RPMI7951 (cell line): ENCODE measurements at places on chromosomes 3 and 15. TPM values are rescaled to one million over a fixed set of nuclear protein-coding genes. Genes with fewer than 3 reads are reported as not detected.

GRCh38 chr3:20516311-20516710, 330.3 kb upstream of the SGO1 start:
- DNase-seq, result no peak

GRCh38 chr3:42501321-42501680, 1.1 kb upstream of the VIPR1 start:
- DNase-seq, result no peak

DNA sequence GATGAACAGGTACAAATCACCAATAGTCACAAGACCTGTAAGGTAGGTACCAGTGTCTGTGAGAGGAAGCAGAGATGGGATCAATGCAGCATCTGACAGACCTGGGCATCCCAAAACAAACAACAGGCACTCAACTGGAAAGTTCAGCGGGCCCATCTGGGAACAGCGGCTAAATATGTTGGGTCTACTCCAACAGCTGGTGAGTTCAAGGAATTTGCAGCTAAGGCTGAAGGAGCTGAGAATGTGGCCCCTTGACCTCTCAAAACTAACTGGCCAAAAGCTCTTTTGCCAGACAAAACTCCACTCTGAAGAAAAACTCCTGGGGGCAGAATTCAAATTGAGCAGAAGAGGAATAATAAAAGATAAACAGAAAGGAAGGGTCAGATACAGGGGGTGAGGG, 24.4 kb downstream of the AVEN start:
- peak; percentile 68 for DNase-seq

GRCh38 chr3:140686948-140687347, 9.1 kb downstream of the TRIM42 start:
- DNase-seq, result no peak

DNA sequence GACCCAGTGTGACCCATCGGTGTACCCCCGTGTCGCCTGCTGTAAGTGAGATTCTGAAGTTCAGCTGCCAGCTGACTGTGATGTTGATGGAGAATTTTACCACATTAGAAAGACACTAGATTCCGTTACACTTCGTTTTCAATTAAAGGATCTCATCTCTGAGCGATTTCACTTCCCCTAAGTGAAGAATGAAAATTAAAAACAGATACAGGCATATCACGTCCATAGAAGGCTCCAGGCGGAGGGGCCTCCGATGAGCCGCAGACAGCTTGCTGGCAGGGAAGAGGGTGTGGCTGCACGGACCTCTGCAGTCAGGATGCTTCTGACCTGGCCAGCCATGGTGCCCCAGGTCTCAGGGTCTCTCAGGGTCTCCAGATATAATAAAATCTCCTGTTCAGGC, 6.6 kb upstream of the CPN2 start:
- DNase-seq, result no peak

DNA sequence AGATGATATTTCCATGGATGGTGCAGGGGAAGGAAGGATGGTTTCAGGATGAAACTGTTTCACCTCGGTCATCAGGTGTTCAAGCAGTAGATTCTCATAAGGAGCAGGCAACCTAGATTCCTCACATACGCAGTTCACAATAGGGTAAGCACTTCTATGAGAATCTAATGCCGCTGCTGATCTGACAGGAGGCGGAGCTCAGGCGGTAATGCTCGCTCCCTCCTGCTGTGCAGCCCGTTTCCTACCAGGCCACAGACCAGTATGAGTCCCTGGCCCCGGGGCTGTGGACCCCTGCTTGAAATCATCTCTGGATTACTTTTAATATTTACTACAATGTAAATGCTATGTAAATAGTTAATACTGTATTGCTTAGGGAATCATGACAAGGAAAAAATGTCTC, 241.8 kb downstream of the ROBO2 start:
- DNase-seq, result no peak

GRCh38 chr3:100545371-100545770, 53.0 kb downstream of the TMEM45A start:
- no peak for DNase-seq

GRCh38 chr3:87200060-87200647, 27.0 kb upstream of the CHMP2B start:
- DNase-seq, result no peak

DNA sequence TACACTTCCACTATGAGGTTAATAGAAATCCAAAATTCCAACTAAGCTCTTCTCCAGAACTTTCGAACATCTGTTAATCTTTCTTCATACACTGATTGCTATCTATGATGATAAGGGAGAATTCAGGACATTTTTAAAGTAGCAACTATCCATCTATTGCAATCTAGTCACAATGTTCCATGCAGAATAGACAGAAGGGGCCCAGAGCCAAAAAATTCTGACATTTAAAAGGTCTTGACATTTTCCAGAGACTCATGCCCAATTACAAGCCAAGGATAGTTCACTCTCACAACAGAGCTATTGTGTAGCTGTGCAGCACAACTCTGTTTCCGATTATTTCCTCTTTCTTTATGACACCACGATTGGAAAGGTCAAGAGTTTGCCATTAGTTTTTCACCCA, 999.7 kb upstream of the ALCAM start:
- peak; percentile 36 for DNase-seq

DNA sequence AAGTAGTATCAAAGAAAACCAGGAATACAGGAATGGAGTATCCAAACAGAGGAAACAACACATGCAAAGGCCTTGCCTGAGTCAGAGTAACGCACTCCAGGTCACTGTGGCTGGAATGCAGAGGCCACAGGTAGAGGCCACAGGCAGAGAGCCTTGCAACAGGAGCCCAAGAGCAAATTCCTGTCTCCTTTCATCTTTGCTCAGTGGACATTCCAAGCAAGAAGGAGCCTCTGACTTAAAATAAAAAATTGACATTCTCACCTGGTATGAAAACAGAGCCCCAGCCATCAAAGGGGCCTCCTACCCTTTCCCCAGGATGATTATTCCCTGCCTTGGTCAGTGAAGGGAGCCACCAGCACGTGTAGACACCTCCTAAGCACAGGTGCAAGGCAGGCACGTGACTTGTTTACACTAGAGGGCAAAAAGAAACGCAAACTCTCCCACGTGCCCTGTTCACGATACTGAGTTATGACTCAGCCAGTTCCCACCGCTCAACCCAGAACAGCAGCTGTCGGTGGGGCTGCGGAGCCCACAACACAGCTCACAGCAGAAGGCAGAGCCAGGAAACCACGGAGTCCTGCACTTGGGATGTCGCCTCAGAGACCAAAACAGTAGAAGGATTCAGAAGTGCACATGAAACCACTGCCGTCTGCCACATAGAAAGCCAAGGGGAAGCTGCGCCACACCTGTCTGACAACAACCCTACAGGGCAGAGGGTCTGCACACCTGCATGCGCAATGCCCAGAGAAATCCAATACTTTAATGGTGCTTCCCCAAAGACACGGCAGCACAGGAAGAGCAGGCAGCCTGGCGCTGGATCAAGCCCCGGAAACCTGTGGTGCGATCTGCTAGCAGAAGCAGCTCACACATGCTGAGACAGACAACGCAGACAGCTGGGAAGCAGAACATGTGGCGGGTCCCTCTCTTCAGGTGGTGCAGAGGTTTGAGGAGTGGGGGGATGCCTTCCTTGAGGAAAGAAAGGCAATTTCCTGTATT, 52.1 kb downstream of the ITGB5 start:
- peak; percentile 73 for DNase-seq

DNA sequence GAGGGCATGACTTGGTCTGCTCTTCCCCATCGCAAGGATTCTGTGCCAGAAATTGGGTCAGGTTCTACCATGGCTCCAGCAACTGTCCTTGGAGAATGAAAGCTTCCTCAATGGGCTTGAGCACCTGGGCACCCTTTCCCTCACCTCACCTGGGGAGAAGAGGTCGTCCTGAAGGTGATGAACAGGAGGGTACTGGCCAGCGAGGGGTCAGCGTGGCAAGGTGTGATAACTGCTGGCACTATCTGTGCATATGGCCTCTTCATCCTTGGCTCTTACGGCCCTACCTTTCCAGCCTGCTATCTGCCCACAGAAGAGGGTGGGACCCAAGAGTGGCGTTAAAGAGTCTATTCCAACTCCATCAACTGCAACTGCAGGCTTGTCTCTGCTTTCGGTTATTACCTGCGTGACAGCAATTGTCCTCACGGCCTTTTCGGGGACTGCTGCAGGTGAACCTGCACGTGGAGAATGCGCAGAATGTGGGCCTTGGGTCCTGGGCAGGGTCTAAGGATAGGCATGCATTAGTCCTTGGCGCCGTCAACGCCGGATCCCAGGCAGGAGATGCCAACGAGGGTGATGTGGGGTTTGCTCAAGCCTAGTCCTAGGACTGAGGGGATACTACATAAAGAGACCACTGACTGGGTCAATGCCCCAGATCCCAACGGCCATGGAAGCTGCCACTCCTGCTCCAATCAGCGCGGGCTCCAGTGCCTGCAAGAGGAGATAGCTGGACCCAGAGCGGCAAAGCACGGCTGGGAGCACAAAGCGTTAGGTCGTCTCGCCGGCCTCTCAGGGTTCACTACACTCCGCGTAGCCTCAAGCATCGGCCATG, 625 bp upstream of the RBM15B start:
- no peak for DNase-seq

DNA sequence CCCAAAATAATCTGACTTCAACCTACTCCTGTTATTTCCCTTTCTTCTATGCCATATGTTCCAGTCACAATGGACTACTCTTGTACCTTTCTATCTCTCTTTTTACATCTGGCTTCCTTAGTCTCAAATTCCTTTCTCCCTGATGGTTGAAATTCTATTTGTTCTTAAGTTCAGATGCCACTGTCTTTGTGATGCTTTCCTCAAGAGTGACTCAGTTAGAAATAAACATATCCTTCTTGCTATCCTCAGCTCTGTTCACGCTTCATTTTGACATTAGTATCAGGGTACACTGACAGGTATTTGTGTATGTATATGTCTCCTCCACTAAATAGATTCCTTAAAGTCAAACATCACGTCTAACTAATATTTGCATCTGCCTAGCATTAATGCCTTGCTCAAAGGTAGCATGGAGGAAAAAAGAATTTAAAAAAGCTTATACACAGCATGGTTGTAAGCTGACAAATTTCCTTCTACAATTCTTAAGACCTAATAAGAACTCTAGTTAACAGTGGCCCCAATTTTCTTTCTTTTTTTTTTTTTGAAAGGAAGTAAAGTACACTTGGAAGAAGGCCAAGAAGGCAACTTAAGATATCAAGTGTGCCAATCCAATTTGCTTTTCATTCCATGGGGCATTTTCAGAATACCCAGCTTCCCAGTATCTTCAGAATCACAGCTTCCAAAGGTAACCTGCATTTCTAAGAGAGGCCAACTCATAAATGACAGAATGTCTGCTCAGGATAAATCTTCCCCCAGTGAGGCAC, 58.0 kb downstream of the CHAC1 start:
- no peak for DNase-seq

DNA sequence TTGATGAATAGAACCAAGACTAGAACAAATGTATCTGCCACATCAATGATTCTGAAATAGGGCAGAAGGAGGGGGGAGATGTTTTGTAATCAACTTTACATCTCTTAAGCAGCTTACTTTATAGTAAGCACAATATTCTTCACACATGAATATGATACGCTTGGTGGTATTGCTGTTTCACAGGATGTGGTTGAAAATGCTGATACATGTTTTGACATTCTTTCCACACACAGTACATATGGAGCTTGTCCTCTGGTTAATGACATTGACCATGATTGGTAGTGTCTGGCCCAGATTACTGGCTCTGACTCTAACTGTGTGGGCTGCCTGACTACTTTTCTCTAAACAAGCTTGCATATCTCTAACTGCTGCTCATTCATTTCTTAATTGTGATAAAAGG, 168.9 kb downstream of the KLHL25 start:
- peak; percentile 55 for DNase-seq

- peak; percentile 23 for DNase-seq
These were observed 122.2 kb upstream of the CHRM5 start for GRCh38 chr15:33846142-33846541.

DNA sequence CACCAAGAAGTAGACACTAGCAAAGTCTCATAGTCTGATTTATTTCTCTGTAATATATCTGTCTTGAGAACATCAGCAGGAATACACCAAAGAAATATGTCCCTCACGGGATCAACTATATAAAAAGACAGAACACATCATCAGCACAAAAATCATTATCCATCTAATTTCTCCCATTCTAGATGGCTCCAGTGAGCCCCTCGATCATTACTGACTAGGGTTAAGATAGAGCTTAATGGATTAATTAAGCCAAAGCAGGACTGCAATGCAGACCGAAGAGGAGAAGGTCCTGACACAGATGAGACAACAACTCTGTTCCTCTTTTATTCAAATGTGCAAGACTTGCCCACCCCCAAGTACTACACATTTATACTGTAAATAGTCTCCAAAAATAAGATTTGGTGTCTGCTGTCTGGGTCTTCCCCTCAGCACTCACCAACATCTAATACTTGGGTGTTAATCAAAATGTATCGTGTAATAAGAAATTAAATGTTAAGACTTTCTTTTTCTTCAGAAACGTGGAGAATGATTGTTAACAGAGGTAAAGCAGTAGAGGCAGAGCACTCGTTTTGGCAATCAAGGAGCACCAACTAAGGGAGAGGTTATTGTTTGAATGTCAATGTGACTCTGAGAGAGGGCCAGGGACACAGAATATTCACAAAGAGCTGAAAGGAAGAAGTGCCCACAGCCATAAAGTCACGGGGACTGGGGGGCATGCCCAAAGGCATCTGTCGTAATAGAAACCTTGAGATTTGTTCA, 133.6 kb downstream of the TIGIT start:
- DNase-seq, result no peak

- DNase-seq, result no peak
These were observed 84.0 kb downstream of the RSL24D1 start for GRCh38 chr15:55112706-55113105.

GRCh38 chr15:80234883-80235282, 17.1 kb downstream of the CTXND1 start:
- peak; percentile 44 for DNase-seq

DNA sequence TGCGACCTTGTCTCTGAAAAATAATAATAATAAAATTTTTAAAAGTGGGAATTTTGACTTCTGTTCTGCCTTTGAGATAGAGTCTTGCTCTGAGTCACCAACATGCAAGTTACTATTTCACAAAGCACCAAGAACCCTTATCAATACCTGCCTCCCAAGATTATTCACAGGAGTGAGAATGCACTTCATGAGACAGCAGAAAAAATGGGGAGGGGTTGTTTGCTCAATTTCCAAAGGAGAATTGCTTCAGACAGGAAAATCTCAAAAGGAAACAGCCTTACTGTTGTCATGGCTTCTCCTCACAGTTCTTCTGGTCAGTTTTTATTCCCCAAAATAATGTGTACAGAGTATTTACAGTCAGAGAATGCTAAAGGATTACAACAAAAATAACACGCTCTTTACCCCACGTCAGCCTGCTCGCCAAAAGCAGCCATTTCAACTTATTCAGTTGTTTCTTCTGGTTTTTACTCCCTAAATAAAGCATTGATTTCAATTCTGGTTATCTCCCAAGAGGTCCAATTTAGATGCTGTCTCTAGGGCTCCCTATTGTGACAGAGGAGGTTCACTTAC, 89.0 kb downstream of the PPCDC start:
- DNase-seq, result no peak

Gene TBC1D23
- total RNA-seq, result 68.0 and 75.2 TPM in 2 replicates

Gene MGLL
- total RNA-seq, result 42.0 and 48.4 TPM in 2 replicates

Gene ANKRD28
- 82.4 and 96.8 TPM in 2 replicates for total RNA-seq

Gene TYRO3
- total RNA-seq, result 8.6 and 13.8 TPM in 2 replicates

Gene NR2E3
- not detected in 2 replicates for total RNA-seq

Gene ATP2B2
- total RNA-seq, result 0.39 and 0.72 TPM in 2 replicates

Gene PDIA5
- 31.2 and 33.1 TPM in 2 replicates for total RNA-seq
